ENCODE measurements at places on chromosomes 2 and 18. TPM values are rescaled to one million over a fixed set of nuclear protein-coding genes. Genes with fewer than 3 reads are reported as not detected.
A peak's percentile ranks its signal among the peaks of the same experiment; 100 is the strongest.

The TCF23 gene
- not detected for total RNA-seq

The UGT1A4 gene
- 4.0 TPM for total RNA-seq

The ARHGEF33 gene
- total RNA-seq: 0.67 TPM

The PIAS2 gene
- 33.0 TPM for total RNA-seq

DNA sequence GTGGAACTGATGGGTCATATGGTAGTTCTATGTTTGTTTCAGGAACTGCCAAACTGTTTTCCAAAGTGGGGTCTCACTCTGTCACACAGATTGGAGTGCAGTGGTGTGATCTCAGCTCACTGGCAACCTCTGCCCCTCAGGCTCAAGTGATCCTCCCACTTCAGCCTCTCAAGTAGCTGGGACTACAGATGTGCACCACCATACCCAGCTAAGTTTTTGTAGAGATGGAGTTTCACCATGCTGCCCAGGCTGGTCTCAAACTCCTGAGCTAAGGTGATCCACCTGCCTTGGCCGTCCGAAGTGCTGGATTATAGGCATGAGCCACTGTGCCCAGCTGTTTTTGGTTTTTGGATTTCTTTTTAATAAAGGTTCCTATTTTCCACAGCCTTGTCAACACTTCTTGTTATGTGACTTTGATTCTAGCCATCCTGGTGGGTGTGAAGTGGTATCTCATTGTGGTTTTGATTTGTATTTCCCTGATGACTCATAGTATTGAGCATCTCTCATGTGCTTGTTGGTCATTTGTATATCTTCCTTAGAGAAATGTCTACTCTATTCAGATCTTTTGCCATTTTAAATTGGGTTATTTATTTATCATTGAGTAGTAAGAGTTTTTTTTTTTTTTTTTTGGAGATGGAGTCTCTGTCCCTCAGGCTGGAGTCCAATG, 22.8 kb downstream of the NPC1 start:
- DNase-seq: no peak

DNA sequence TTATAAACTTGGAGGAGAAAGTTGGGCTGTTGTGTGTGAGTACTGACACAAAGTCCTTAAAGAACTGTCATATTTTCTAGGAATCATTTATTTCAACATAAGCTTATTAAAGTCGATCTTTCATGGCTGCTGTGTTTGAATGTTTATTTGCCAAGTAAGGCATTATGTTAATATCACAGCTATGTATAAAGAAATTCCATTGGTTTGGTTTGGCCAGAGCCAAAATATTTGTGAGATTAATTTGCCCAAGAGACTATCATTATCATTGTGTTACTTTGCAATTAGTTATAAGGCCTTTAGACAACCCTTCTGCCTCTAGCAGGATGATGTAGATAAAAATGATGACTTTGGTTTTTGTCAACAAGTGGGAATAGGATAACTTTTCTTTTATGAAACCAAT, 240.6 kb upstream of the NT5C1B start:
- DNase-seq: no peak

DNA sequence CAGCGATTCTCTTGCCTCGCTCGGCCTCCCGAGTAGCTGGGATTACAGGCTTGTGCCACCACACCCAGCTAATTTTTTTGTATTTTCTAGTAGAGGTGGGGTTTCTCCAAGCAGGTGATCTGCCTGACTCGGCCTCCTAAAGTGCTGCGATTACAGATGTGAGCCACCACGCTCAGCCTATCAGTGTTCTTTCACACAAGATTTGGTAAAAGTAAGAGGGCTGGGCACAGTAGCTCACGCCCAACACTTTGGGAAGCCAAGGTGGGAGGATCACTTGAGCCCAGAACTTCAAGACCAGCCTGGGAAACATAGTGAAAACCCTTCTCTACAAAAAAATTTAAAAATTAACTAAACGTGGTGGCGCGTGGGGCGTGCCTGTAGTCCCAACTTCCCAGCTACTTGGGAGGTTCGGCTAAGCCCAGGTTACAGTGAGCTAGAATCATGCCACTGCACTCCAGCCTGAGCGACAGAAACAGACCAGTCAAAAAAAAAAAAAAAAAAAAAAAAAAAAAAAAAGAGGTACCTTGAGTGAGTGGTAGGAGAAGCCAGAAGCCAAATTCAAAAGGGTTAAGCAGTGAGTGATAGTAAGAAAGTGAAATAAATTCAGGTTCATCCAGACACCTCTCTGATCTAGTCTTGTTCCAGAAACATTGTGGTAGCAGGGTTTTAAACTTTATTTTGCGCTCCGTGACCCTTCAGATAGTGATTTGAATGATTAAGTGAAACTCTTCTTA, 981 bp downstream of the MRPL53 start:
- DNase-seq: no peak

- DNase-seq: peak; percentile 36
These were observed 12.6 kb upstream of the KCMF1 start for GRCh38 chr2:84958135-84959059.

Data from left colon (tissue), 2 donors.